ENCODE measurements at places on chromosomes 11 and 22.

DNA sequence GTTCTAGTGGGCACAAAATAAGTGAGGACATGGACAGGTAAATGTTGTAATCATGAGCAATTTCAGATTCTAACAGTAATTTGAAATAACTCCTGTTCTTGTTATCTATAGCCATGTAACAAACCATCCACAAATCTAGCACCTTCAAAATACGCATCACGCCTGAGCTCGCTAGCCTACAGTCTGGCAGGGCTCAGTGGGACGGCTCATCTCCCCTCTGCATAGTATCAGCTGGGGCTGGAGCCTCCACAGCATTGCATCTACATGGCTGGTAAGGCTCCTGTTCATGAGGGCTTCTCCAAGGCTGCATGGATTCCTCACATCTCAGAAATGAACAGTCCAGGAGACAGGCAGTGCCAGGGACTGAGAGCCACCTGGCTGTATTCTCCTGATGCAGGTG lies 112.6 kb downstream of the KCNQ1 start:
- DNase-seq: no peak

DNA sequence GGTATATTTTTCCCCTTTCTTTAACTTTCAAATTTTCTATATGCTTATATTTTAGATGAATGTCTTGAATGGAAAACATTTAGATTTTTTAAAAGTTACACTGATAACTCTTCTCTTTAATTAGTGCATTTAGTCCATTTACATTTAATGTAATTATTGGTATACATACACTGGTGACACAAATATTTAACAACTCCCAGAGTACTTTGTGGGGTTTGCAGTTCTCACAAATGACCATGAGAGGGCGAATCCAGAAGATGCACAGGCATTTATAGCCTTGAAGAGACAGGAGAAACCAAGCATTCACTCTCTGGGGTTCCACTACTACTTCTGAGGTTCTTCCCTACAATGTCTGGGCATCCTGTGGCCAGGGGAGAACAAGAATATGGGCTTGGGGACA lies 125.1 kb downstream of the TIMP3 start:
- DNase-seq: no peak

DNA sequence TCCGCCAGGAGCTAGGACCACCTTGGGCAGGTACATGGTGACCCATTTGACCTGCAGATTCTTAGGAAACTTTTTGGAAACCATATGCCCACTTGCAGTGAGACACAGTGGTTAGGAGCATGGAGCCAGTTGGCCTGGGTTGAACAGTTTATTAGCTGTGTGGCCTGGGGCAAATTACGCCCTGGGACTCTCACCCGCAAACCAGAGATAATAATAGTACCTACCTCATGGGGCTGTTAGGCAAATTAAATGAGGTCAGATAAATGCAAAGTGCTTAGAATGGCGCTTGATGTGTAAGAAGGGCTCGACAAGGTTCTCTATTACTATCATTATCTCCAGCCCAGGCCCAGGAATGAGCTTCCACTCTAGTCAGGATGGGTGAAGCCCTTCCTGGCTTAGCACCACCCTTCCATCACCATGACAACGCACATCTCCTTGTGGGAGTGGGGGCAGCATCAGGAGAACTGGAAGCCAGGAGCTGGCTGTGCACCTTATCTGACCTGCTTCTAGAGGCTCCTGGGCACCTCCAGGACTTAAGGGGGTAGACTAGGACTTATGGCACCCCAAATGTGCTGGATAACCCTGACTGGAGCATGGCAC lies 5.1 kb downstream of the SYT12 start:
- no peak for DNase-seq

GRCh38 chr11:99065121-99065520 lies 44.4 kb downstream of the CNTN5 start:
- DNase-seq: no peak
